Islet precursor cell (in vitro differentiated cells): ENCODE measurements at places on chromosomes 6 and 20.

DNA sequence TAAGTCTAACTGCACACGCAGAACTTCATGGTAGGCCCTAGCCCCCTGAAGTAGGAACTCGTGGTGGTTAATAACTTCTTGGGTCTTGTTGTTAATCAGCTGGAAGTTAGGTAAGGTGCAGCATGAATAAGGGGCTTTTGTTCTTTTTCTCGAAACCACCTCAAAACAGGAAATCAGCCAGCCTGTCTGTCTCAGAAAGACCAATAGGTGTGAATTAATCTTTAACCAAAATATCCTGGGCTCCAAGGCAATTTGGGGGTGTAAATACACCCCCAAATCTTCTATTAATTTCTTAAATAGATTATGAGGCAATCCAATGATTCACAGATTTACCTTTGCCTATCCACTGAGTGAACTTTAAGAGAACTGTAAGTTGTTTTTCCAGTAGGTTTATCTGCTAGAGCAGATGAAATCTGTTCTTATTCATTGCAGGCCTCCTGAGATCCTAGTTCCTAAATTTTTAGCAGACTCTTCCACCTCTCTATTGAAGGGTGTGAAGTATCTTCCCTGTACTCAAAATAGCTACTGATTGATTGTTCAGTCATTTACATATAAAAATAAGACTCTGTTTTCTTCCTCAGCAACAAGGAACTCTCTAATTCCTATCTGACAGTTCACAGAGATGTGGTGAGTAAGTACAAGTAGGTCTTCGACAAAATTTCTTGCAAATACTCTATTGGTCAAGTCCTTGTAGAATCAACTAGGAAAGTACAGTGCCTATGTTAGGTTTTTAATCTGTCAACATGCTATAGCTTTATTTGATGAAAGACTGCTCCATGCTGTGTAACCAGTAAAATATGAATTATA lies 427.1 kb upstream of the NOX3 start:
- no peak for DNase-seq

DNA sequence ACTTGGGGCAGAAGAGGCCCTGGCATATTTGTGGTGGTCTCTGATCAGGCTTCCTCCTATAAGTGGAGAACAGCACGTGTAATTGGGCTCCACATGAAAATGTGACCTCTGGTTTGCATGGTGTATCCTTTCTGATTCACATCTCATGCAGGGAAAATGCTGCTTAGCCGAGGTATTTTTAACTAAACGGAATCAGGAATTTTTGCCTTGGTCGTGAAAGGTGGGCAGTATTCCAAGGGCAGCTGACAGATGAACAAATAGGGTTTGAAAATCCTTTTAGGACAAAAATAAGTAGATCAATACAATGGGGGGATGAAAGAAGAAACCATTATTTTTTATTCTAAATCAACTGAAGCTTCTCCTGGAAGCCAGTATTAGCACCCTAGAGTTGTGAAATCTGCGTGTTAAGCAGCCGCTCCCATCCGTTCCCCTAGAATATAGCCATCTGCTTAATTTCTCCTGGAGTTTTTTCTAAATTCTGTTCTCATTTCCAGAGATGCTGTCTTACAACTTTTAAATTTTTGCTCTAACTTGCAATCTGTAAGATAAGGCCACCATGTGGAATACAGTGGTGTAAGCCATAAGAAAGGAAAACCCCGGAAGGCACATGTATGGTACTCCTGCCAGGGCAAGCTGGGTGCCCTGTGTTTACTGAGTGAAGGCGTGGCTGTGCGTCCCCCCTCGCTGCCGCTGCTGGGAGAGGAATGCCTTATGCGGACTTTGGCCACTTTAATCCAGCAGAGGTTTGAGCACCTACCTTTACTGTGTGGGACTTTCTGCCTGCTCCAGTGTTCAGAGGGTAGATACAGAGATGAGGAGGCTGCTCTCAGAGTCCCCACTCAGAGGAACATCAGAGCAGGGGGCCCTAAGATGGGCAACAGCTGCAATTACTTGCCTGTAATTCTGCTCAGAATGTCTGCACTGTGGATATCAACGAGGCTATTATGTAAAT lies 52.4 kb downstream of the SYNJ2 start:
- DNase-seq, result no peak

DNA sequence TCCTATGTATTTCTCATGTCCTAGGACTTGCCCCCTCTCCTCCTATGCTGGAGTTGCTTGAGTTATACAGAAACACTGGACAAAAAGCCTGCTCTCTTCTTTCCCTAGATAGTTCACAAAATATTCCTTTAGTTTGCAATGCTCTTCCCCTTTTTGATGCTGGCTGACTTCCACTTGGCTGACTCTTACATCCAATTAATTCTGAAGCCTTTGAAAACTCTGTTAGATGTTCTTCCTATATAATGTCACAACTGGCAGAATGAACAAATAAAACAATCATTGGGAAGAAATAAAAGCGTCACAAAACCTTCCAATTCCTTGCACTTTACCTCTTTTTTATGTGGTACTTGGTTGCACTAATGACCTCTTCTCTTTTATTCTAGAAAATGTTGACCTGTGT lies 253.8 kb upstream of the CITED2 start:
- DNase-seq, result no peak

GRCh38 chr6:17349427-17349826 lies 44.0 kb upstream of the CAP2 start:
- no peak for DNase-seq

- DNase-seq, result no peak
Measured at GRCh38 chr20:63102721-63103375, 96.1 kb upstream of the BHLHE23 start.

- DNase-seq, result no peak
Measured at GRCh38 chr6:30749554-30750378, 5.4 kb upstream of the IER3 start.

DNA sequence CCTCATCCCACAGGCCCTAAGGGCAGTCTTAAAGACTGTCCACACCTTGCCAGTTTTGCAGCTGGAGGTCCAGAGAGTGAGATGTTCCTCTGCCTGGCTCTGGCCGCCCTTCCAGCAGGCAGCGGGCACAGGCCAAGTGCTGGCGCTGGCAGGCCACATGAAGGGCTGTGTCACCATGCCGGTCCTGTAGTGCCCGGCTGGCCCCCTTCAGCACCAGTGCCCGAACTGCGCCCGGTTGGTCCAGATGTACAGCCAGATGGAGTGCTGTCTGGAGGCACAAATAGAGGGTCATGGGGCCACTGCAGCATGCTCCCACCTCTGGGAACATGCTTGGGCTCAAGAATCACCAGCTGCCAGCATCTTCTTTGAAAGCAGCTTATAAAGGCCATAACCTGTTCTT lies 3.8 kb downstream of the NFKBIE start:
- DNase-seq, result peak; percentile 40

DNA sequence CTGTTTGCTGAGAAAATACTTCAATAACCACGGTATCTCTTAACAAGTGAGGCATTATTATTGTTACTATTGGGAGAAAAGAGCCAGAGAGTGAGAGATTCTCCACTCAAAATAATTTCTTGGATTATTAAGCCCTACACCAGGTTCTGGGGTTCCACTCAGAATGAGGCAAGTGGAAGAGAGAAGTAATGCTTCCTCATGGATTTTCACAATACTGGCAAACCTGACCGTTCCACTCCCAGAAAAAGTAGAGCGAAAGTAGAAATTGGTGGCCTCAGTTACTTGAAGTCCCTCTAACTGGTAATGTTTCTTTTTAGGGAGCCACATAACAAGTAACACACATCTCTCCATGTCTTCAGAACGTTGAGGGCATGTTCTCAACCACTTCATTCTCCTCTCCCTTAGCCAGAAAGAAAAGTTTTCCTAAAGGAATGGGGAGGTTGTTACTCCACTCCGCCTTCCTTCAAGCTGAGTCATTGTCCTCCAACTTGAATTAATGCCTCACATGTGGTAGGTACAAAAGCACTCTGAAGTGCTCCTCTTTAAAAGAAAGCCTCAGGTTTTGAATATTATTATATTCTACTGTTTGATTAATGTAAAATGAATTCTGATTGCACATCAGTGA lies 1.9 kb downstream of the BAG2 start:
- DNase-seq, result peak; percentile 64

DNA sequence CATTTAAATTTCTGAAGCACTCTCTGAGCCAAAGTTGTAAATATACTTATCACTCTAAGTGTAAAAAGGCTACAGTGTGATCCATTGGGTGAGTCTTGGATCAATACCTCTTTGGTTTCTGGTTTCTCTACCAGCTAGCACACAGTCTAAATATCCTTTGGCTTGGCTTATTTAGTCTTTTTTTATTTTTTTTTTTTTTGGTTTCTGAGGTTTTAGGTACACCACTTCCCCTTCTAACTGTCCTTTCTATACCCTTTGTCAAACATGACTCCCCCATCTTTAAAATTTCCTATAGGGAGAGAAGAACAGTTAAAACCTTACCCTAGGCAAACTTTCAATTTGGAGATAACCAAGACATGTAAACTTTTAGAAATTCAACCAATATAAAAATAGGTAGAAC lies 379.0 kb downstream of the PHF3 start:
- DNase-seq, result no peak

DNA sequence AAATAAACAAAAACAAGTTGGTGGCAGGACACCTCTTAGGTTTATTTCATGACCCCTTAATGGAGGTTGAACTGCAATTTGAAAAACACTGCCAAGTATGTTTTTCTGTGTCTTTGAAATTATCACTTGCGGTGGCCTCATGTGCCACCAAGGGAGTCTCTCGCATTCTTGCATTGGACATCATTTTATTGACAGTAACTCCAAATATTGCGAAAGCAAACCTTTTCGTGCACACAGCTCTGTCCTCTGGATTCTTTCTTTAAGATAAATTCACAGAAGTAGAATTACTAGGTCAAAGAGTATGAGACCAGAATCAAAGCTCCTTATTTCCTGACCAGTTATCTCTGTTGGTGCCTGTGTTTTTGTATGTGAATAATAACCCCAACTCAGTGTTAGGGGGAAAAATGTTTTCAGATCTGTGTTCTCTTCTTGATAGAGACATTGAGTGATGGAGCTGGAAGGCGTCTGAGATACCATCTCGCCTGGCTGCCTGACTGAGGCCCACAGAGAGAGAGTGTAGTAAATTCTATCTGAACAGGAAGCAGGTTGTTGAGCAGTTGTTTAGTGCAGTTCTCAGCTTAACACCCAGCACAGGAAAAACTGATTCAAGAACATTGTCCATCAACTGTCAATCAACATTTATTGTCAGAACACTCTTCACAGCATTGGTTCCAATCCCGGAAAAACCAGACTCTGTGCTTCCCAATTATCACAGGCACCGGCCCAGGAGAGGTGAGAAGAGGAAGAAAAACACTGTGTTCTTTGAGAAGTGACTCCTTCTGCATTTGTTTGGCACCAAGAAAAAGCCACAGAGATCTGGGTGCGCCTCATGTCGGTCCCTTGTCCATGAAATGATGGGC lies 2.2 kb upstream of the CCDC167 start:
- DNase-seq, result no peak

GRCh38 chr6:167450626-167451025 lies 125.7 kb downstream of the TTLL2 start:
- no peak for DNase-seq

GRCh38 chr20:11067359-11067758 lies 393.6 kb upstream of the JAG1 start:
- no peak for DNase-seq

DNA sequence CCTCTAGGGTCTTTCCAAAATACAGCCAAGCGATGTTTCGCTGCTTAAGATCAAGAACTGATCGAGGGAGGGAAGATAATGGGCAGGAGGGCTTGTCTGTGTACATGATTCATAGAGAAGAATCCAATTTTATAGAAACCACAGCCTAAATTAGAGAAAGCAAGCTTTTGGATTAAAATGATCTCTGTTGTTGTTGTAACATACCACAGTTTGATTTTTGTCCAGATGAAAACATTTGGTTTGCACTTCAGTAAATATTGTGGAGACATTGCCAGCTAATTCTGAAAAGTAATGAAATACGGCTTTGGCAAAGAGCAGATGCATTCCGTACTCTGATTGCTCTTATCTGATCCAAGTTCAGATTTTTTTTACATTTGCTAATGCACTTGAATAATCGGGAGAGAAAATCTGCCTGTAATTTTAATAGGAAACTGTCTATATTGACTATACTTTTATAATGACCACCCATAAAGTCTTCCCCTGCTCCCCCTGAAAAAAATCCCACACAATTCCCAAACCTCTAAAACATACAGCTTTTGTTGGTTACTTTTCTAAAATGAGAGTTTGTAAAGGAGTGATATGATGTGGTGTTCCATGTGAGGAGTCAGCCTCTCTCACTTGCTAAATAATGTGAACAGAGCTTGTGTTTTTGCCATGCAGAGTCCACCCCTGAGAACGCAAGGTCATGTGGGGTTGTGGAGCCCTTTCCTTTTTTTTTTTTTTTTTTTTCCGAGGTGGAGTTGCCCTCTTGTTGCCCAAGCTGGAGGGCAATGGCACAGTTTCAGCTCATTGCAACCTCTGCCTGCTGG lies 199.9 kb downstream of the DTNBP1 start:
- no peak for DNase-seq

- peak; percentile 54 for DNase-seq
Measured at GRCh38 chr6:2658788-2659187, 91.9 kb downstream of the MYLK4 start.

- DNase-seq, result peak; percentile 83
Measured at GRCh38 chr6:64680446-64680845, 1026.6 kb downstream of the EYS start.

DNA sequence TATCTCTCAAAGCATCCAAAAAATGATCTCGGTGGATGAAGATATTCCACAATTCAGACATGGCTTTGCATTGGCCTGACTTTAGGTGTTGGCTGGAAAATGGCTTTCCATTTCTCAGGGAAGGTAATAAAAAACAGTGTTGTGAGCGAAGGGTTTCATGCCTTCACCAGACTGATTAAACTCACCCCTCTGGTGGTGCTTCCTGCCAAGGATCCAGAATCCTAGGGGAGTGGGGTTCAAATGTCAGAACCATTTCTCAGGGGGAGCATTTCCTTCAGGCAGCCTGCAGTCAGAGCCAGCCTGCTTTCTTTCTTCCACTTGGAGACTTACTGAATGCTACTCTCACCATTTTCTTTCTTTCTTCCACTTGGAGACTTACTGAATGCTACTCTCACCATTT lies 45.7 kb upstream of the SMIM28 start:
- DNase-seq, result no peak

GRCh38 chr6:28239636-28240035 lies 12.4 kb downstream of the ZKSCAN4 start:
- DNase-seq, result no peak

GRCh38 chr6:106126482-106126881 lies 40.3 kb downstream of the PRDM1 start:
- no peak for DNase-seq

- no peak for DNase-seq
Measured at GRCh38 chr6:16316741-16317251, 78.4 kb downstream of the GMPR start.

- DNase-seq, result no peak
Measured at GRCh38 chr6:63783096-63783495, 147.5 kb downstream of the PHF3 start.

GRCh38 chr20:41175727-41176330 lies 38.5 kb downstream of the PLCG1 start:
- DNase-seq, result peak; percentile 26

DNA sequence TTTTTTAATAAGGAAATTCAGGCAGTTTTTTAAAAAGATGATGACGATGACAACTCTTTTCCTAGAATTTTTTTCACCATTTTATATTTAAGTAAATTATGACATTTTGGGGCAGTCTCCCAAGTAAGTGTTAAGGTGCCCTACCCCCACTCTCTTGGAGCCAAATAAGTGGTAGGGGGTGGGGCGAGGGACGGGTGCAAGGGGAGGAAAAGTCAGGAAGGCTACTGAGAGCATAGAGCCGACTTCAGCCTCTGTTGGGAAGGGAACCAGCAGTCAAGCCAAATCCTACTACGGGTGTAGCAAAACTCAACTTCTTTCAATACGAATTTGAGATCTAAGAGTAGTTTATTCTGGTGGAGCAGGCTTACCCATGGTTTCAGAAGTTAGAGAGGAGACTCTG lies 54.4 kb downstream of the KIZ start:
- DNase-seq, result no peak
